ENCODE measurements at places on chromosomes 12 and 14. TPM values are rescaled to one million over a fixed set of nuclear protein-coding genes. Genes with fewer than 3 reads are reported as not detected.

The MMP17 gene
- 4.7 TPM for total RNA-seq

The CACNB3 gene
- 20.9 TPM for total RNA-seq

The CEBPE gene
- not detected for total RNA-seq

The SLC10A1 gene
- not detected for total RNA-seq

The OAS1 gene
- total RNA-seq: 14.2 TPM

The KRT72 gene
- total RNA-seq: not detected

The SLC35F4 gene
- not detected for total RNA-seq

The TMEM132C gene
- total RNA-seq: 0.26 TPM

The GUCY2C gene
- total RNA-seq: not detected

The AGAP2 gene
- total RNA-seq: 0.11 TPM

The P2RX2 gene
- total RNA-seq: not detected

The SMIM41 gene
- total RNA-seq: 0.21 TPM

The TPH2 gene
- total RNA-seq: 0.14 TPM

The PZP gene
- total RNA-seq: 0.40 TPM

The NTN4 gene
- 122 TPM for total RNA-seq

The SLC4A8 gene
- total RNA-seq: 5.1 TPM

The POTEG gene
- not detected for total RNA-seq

The PLEKHD1 gene
- under 0.01 TPM for total RNA-seq

The CLEC4A gene
- total RNA-seq: not detected

The ERBB3 gene
- total RNA-seq: 0.11 TPM

The ACSM4 gene
- not detected for total RNA-seq

The P2RX7 gene
- total RNA-seq: 7.6 TPM

The MEG3 gene
- 0.86 TPM for total RNA-seq

The IL26 gene
- not detected for total RNA-seq

The GRIP1 gene
- total RNA-seq: not detected

The KLRF2 gene
- total RNA-seq: not detected

The CLEC2A gene
- not detected for total RNA-seq

The NPC2 gene
- 238 TPM for total RNA-seq

The STON2 gene
- 0.13 TPM for total RNA-seq

The CELA1 gene
- total RNA-seq: not detected

The STAC3 gene
- 0.07 TPM for total RNA-seq

The LLPH gene
- total RNA-seq: 14.9 TPM

The GDF3 gene
- total RNA-seq: not detected

Data from pulmonary artery endothelial cell (primary cell).